ENCODE measurements at places on chromosomes 1 and 21. TPM values are rescaled to one million over a fixed set of nuclear protein-coding genes. Genes with fewer than 3 reads are reported as not detected.

ABCA4 gene
- total RNA-seq, result 2.2 TPM

C1orf87 gene
- not detected for total RNA-seq

OR10K2 gene
- total RNA-seq, result not detected

CDCA8 gene
- total RNA-seq, result 3.6 TPM

PLPPR5 gene
- 10.0 TPM for total RNA-seq

KCNJ9 gene
- total RNA-seq, result 12.0 TPM

RALGPS2 gene
- total RNA-seq, result 92.8 TPM

All from cerebellum (tissue), 4 donors.